ENCODE measurements at places on chromosomes 6 and 20.
A peak's percentile ranks its signal among the peaks of the same experiment; 100 is the strongest.

DNA sequence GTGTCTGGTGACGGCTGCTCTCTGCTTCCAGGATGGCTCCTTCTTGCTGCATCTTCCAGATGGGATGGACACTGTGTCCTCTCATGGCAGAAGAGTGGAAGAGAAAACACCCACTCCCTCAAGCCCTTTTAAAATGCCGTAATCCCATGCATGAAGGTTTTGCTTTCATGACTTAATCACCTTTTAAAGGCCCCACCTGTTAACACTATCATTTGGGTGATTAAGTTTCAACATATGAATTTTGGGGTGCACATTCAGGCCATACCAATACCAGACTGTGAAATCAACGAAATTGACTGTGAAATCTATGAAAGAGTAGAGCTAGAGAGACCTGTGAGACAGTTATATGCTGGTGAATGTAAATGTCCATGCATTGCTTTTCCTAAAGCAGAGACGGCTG, 374.3 kb upstream of the CHD6 start:
- DNase-seq, result no peak

DNA sequence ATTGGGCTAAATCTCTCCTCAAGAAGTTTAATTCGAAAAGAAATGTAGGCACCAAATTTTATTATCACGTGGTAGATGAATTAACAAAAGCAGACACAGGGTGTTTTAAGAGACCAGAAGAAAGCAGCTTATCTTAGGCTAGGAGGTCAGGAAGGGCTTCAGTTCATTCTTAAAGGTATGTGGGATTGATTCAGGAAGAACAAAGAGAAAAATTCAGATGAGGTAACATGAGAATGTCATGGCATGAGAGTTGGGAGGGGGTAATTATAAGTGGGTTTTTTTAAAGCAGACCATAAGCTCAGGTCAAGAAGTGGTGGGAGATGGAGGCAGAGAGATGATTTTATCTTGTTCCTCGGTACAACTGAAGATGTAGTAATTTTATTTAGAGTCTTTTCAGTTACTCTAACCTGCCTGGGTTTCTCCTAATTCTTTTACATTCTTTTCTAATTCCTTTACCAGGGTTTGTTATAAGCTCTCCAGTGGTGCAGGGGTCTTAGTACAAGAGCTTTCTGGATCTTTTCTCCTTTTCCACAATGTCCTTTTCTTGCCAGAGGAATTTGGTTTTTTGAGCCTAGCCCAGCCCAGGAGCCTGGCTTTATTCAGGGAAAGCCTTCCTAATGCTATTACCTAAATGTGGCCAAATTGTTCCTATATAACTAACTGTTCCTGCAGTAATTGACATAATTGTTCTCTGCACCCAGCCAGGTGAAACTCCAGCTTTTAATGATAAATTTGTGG, 474.1 kb upstream of the BTBD3 start:
- DNase-seq, result no peak

- DNase-seq, result no peak
Observed at GRCh38 chr6:155795173-155795796, 339.6 kb upstream of the NOX3 start.

DNA sequence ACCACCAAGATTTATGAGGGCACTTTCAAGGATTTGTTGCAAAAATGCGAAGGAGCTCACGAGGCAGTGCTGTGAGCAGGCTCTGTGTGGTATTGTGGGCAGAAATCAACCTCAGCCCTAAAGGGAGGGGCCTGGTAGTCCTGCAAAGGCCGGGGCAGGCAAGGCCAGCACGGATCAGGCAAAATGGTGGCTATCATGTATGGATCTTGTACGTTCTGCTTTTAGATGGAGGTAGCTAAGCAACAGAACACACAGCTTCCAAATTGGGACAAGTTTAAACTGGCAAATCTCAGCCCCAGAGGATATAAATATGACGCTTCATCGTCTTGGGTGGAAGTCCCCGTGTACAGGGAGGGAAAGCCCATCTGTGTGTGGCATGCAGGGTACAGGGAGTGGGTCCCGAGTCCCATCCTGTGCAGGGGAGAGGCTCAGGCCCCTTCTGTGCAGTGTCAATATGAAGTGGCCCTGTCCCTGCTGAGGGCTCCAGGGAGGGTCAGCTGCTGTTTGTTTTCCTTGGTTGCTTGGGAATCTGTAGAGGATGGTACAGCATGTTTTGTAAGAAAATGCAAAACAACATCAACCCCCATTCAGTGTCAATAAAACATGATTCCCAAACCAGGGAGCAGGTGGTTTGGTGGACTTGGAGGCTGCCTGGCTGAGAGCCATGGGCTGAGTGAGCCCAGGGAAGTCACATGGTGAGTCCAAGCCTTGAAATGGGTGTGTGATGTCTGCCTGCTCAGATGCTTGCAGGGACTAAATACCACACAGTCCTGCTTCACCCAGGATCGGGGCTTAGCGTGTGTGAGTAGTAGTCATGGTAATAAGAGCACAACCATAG, 113.0 kb downstream of the SYCP2 start:
- no peak for DNase-seq

GRCh38 chr6:37188962-37189510, 19.1 kb downstream of the PIM1 start:
- no peak for DNase-seq

GRCh38 chr6:124812067-124812466, 150.2 kb upstream of the RNF217 start:
- no peak for DNase-seq

DNA sequence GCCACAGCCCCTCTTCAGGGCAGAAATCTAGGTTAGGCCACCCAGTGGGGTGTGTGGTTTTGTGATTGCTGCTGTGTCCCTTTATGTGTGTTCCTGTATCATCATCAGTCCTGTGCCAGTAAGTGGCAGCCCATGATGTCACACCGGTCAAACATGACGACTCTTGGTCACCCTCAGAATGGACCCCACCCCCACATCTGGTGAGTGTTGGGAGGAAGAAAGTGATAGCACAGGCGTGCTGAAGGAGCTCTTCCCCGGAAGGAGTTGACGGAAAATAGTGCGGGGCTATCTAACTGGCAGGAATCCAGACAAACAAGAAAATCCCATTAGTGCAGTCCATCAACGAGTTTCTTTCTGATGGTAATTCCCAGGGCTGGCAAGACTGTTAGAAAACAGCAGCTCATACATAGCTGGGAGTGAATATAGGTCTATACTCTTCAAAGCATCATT, 33.4 kb upstream of the IL17A start:
- DNase-seq, result no peak

DNA sequence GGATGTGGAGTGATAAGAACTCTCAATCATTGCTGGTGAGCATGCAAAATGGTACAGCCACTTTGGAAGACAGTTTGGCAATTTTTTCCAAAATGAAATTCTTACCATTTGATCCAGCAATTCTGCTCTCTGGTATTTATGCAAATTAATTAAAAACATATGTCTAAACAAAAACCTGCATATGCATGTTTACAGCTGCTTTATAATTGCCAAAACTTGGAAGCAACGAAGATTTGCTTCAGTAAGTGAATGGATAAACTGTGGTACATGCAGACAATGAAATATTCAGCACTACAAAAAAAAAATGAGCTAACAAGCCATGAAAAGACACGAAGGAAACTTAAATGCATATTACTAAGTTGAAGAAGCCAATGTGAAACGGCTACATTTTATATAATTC, 55.5 kb upstream of the SMLR1 start:
- DNase-seq, result no peak

DNA sequence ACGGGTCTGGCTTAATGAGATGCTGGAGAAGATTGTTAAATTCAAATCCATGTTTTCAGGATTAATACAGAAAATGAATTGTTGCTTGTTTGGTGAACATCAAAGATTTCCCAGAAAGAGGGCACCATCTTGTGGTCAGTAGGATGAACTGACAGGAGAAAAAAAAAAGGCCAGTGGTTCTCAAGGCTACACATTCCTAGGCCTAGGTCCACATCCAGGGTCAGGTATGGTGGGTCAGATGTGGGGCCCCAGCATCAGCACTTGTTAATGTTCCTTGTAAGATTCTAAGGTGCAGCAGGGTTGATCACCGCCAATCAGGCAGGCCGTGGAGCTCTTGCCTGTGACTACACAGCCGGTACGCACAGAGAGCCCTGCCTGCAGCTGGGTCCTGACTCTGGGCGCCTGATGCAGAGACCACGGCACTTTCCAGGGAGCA, 34.0 kb upstream of the FOXO3 start:
- DNase-seq, result no peak

GRCh38 chr6:100877851-100878250, 3.3 kb downstream of the ASCC3 start:
- no peak for DNase-seq

DNA sequence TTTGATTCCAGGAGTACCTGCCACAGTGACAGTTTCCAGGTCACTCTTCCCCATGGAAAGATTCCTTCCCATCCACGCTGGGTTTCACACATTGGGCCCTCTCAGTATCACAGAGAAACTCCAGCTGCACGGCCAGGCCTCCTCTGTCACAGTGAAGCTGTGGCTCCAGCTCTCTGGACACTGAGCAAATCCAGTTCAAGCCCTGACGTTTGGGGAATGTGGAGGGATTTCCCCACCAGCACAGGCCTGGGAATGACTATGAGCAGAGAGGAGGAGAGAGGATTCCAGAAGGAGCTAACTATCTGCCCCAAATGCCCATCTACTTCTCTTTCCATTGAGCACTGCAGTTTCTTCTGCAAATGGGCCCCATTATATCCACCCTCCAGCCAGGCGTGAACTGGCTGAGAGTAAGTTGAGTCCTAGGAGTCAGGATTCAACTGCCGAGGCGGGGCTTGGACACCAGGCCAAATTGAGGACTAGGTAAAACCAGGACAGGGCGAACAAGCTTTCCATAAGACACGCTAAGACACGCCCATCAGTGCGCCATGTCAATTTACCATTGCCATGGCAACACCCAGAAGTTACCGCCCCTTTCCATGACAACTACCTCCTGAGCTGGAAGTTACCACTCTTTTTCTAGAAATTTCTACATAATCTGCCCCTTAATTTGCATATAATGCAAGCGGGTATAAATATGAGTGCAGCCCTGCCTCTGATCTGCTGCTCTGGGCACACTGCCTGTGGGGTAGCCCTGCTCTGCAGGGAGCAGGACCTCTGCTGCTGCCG, 9.2 kb upstream of the BNIP5 start:
- no peak for DNase-seq

DNA sequence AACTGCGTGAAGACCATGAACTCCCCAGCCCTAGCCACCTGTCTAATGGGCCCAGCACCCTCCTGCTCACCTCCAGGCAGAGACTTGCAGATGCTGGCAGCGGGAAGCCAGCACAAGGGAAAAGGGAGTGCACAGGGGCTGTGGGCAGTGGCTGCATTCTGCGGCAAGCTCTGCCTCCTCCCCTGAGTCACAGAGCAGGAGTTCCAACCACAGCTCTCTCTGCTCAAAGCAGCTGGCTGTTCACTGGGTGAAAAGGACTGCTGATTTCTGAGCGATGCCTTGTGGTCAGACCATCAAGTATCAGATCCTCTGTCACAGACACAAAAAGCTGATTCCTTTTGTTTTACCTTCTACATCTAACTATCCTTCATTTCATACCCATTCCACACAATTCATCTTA, 10.5 kb downstream of the NKX2-2 start:
- peak; percentile 83 for DNase-seq

- DNase-seq, result no peak
Observed at GRCh38 chr6:90663873-90664272, 77.0 kb upstream of the MAP3K7 start.

DNA sequence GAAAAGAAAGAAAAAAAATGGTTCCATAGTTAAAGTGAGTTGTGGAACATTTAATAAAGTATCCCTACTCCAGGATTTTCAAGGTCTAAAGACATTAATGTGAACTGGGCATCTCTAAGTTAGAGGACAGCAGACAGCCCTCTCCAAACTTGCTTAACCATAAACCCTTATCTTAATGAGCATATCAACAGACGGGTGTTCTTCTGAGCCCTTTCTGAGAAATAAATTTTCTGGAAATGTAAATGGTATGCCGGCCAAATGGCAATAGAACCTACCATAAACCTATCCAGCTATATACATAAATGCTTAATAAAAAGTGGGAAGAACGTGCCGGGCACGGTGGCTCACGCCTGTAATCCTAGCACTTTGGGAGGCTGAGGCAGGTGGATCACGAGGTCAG, 12.5 kb downstream of the SLC18B1 start:
- no peak for DNase-seq

GRCh38 chr6:53361549-53362031, 12.8 kb upstream of the ELOVL5 start:
- peak; percentile 81 for DNase-seq

GRCh38 chr20:14830899-14831298, 493.5 kb upstream of the FLRT3 start:
- DNase-seq, result no peak

GRCh38 chr6:30955367-30956042, 14.7 kb downstream of the MUCL3 start:
- peak; percentile 64 for DNase-seq

DNA sequence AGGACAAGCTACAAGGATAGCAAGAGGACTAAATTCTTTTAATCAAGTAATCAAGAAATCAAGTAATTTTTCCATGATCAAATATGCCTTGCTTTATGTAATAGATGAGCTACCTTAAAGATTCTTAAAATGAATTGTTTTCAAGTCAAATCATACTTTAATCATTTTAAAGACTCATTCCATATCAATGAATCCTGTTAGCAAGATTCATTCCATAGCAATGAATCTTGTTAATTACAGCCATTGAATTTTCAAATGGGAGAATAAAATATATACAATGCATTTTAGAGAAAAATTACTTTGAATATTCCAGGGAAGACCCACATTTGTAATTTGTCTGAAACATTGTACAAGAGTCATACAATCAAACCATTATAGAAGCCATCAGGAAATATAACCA, 145.7 kb downstream of the RFX6 start:
- no peak for DNase-seq

- no peak for DNase-seq
Observed at GRCh38 chr6:76940191-76940590, 523.1 kb downstream of the HTR1B start.

GRCh38 chr20:55095745-55096400, 620.5 kb downstream of the DOK5 start:
- DNase-seq, result peak; percentile 83

DNA sequence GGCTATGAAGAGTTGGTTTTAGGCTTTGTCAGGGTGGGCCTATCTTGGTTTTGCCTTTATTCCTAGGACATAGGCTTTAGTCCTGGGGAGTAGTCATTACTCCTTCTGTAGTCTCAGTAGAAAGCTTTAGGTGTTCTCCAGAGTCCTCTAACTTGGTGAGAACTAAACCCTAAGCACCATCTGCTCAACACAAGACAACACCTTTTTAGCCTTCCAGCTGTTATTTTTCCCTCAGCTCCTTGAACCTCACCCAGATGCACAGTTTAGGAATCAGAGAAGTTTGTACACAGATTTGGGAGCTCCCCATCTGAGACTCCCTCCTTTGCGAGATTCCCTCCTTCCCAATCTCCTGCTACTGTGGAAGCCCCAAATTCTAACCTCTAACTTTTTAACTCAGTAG, 141.3 kb downstream of the QRSL1 start:
- no peak for DNase-seq

- DNase-seq, result no peak
Observed at GRCh38 chr6:37489697-37490336, 9.9 kb downstream of the CCDC167 start.
